Stimulated activated CD8-positive, alpha-beta memory T cell treated with anti-CD3 and anti-CD28 coated beads, Interleukin-7, amount 100 ng/mL, for 1 hour (primary cell): ENCODE measurements at places on chromosomes 1 and 21.

GRCh38 chr1:206517784-206518183, 10.5 kb downstream of the RASSF5 start:
- DNase-seq: no peak

DNA sequence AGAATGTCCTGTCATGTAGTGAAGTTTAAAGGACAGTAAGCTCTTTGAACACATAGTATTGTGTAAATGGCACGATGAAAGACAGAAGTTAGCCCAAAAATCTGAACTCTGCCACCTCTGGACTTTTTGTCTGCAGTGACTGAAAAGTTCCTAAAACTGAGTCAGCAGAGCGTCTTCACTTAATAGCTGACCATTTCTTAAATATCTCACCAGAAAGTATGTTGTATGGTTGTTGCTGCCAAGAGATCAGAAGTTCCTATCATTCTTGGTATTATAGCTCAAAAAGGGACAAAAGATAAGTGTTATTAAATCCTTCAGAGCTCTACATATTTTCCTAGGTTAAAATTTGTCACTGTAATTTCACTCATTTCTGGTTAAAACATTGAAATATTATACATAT, 1003.0 kb downstream of the TTLL7 start:
- DNase-seq: no peak

DNA sequence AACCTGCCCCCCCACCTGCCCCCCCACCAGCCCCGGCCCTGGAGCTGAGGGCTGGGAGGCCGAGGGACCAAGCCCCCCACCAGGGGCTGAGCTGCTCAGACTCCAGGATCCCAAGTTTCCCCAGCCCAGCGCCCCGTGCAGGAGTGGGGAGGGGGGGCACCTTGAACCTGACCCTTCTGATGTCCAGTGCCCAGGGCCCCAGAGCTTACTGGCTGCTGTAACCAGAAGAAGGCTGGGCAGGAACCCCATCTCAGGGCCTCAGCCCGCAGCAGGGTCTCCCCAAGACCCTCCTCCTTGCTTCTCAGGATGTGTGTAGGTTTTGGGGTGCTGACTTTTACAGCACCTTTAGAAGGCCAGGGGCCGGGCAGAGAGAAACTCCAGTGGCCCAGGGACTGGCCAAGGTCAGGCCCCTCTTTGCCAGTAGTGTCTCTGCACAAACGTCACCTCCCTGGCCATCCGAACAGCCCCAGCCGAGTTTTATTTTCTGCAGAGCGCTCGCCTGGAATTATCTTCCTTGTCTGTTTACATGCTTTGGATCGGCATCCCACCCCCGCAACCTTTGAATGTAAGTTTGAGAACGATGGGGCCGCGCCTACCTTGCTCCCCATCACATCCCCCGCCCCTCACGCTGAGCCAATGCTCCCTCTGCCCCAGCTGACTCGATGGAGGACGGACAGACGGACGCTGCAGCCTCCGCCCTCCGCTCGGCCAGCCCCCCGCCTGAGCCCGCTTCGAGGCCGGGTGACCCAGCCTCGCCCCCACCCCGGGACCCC, 70.1 kb upstream of the CASZ1 start:
- DNase-seq: no peak

GRCh38 chr1:910311-910880, 13.3 kb upstream of the SAMD11 start:
- DNase-seq: no peak

DNA sequence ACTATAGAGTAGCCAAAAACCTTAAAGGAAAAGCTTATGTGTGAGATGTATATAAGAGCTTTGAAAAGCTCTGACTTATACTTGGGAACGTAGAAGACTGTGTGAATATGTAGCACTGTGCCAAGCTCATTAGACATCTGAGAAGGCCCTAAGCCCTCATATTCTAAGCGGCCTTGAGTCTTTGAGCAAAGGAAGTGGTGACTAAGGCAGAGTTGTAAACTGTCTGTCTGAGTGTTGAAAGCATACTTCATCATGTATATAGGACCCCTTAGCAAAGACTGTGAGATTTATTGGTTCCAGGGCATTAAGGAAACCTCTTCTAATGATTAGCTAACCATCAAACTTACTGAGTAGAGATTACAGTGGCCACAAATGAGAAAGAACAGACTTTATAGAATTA, 153.3 kb upstream of the LYPLAL1 start:
- DNase-seq: no peak

- peak; percentile 41 for DNase-seq
Observed at GRCh38 chr1:21216835-21217811, 40.4 kb upstream of the EIF4G3 start.

- DNase-seq: no peak
Observed at GRCh38 chr1:85275701-85276214, 674 bp downstream of the BCL10 start.

GRCh38 chr1:34926894-34927293, 2.6 kb downstream of the DLGAP3 start:
- DNase-seq: no peak

DNA sequence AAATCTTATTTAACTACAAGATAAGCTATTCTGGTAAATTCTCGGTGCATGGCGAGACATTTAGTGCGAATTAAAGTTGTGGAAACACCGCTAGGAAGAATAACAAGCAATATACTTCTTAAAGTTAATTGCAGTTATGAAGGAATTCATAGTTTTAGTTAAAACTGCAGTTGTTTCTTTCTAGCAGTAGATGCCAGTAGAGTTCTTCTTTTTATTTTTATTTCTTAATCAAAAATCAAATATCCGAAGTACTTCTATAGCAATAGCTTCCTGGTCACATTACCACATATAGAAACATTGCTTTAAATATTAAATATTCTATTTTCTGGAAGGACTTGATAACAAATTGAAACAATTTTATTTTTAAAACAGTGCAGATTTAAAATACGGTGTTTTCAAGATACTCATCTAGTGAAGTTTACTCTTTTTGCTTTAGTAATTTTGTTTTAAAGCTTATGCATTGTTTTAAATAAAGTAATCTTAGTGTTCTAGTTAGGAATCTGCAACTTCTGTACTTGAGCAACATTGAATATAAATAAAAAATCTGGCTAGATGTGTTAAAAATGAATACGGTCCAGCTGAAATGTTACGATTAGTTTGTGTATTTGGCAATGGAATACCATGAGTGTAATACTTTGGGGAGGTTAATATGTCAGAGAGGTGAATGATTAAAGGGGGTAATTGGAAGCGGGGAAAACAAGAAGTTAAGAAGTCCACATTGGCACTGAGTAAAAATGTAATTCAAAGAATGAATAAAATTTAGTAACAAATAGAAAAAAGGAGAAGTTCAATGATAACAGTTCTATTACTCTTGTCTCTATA, 2.7 kb upstream of the PRKACB start:
- no peak for DNase-seq

DNA sequence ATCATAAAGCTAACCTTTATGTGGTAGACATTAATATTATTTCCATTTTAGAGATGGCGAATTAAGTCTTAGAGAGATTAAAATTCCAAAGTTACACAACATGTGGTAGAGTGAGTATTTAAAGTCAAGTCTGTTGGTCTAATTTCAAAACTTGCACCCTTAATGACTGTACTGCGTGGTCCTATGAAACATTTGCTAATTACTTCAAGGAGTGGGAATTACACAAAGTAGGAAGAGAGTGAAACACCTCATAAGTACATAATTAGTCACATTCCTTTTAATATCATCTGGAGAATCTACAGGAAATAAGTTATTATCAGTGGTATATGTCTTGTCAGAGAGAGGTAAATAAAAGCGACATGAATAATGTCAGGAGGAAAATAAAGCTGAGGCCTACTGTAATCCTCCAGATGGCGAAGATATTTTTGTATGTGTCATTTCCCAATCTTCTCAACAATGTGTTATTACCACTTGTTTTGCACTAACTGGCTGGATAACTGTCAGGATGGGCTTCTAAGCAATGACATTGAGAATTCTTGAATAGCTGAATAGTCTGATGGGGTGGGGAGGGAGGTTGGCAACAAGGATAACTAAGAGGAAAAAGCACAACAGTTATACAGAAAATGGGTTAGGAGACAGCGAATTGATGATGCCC, 95.5 kb downstream of the TNFSF18 start:
- DNase-seq: no peak

- no peak for DNase-seq
Observed at GRCh38 chr1:216902669-216903381, 179.6 kb upstream of the ESRRG start.

GRCh38 chr1:23966973-23967493, 7.4 kb downstream of the PNRC2 start:
- DNase-seq: no peak

GRCh38 chr1:79604490-79605198, 598.1 kb upstream of the ADGRL4 start:
- no peak for DNase-seq

GRCh38 chr1:110915804-110916203, 42.9 kb downstream of the CD53 start:
- no peak for DNase-seq

DNA sequence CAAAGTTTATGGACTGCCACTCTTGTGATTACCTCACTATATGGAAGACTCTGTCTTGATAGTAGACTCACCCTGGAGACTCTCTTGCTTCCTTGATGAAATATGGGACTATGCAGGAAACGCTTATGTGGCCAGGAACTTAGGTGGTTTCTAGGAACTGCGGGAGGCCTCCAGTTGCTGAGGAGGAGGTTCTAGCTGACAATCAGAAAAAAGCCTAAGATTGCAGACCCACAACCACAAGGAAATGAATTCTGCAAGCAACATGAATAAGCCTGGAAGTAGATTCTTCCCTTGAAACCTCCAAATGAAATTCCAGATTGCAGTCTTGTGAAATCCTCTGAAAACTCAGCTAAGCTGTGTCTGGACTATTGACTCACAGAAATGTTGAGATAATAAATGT, 88.9 kb upstream of the COL11A1 start:
- no peak for DNase-seq

DNA sequence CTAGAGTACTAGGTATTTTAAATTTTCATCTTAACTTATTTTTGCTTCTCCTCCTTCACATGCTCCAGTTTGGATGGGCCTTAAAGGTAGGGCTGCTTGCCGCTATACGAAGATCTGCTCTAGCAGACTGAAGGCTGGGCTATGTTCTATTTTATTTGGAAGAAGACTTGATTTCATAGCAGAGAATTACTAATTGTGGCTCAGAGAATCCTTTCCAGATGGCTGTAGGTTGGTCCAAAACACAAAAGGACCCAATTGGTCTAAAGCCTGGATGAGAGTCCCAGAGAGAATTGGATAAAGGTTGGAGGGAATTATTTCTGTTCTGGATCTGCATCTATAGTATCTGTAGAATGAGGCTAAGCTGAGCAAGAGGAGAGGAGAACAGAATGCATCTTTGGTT, 719.4 kb upstream of the PTBP2 start:
- no peak for DNase-seq

- DNase-seq: no peak
Observed at GRCh38 chr1:16302709-16303627, 49.3 kb downstream of the FBXO42 start.

DNA sequence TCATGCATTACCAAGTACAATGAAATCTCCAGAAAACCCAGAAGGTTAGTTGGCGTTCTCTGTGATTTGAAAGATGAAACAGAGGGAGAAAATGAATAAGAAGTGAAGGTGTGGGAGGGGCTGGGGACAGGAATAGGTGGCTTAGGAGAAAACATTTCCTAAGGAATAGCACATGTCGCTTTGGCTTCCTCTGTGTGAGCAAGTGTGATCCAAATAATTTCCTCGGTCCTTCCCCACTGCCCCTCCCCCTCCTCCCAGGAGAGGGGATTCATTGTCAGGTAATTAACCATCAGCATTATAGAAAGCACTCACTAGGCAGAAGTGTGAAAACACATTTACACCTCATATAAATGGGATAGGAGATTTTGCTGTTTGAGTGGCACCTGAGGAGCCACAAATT, 105.5 kb downstream of the NUF2 start:
- DNase-seq: no peak

DNA sequence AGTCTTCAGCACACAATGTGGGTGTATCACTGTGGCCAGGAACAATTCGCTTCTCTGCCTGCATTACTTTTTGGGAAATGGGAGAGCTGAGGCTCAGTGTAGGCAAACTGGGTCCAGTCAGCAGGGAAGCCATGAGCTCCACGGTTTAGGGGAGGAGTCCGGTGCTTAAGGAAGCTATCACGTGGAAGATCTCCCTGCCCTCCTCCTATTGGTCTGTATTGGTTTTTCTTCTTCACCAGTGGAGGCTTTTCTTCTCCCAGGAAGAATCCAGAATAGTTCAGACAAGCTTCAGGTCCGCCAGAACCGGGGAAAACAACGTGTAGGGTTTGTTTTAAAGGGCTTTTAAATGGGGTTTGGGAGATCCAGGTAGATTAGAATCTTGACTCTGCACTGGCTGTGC, 156.2 kb upstream of the CAMK1G start:
- DNase-seq: no peak

DNA sequence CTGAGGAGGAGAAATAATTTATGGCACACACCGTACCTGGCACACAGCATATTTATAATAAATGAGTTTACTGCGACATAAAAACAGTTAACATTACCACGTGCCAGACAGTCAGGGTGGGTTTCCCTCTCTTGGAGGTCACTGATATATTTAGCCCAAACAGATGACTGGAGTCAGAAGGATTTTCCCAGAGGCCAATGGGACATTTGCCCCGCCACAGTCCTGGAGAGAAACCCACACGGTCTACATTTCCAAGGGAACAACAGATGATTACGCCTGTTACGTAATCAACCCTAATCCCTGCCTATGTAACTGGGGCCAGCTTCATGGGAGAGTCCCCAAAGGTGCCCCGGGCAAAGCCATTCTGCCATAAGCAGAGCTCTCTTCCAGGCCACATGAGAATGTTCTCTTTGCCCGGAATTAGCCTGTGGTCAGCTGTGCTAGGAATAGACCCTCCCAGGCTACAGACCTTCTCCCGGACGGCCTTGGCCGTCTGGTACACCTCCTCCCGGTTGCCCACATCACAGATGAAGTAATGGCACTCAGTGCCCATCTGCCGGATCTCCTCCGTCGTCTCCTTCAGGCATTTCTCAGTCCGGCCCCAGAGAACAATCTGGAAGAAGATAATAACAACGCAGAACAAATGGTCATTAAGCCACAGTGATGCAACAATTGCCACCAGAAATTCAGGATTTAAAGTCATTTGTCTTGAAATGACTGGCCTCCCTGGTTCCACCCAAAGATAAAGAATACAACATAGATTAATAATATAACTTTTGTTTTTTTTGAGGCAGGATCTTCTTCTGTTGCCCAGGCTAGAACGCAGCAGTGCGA, 37.7 kb downstream of the DHRS3 start:
- DNase-seq: no peak

- peak; percentile 81 for DNase-seq
Observed at GRCh38 chr1:228212966-228213844, 5.4 kb downstream of the OBSCN start.

- no peak for DNase-seq
Observed at GRCh38 chr1:246608616-246609376, 42.5 kb downstream of the CNST start.
